ENCODE measurements at places on chromosomes 4 and X.

DNA sequence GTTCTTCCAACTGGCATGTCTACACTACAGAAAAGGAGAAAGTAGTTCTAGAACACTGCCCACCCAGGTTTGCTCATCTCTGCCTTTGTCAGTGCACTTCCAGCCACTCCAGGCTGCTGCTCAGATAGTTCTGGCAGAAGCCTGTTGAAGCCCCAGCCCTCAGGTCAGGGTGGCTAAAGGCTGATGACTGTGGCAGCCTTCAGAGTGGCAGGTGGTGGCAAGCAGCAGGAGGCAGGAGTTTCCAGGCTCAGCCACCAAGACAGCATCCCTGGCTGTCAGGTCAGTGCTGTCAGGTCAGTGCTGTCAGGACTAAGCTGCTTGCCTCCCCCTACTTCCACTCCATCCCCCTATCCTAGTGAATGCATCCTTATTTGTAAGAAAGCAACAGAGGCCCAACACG, 100.4 kb downstream of the MAMLD1 start:
- no peaks in the 10 kb centered on the region for H3K36me3 ChIP-seq
- H3K27ac ChIP-seq = no peak overlapping the region
- H3K27me3 ChIP-seq = no peaks in the 10 kb centered on the region
- H3K4me3 ChIP-seq = no peak overlapping the region
- H3K4me1 ChIP-seq = no peaks in the 10 kb centered on the region

- no peaks in the 10 kb centered on the region for H3K4me1 ChIP-seq
- no peaks in the 10 kb centered on the region for H3K36me3 ChIP-seq
- no peak overlapping the region for H3K4me3 ChIP-seq
- no peaks in the 10 kb centered on the region for H3K27me3 ChIP-seq
These were observed 98.9 kb downstream of the LARP1B start for GRCh38 chr4:128159967-128160366.

DNA sequence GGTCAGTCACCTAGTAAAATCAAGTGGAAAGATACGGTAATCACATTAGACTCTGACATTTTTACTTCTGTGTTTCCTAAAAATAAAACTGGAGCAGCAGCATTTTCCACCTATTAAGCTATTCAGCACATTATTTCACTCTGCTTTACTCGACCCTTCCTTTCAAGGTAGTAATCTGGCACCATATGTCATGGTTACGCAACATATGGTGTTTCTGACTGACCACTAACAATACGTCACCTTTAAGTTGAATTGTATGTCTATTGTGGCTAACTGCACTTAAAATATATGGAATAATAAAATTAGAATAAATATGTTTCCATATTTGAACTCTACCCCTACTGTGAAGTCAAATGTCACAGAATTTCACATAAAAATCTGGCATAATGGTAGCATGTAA, 168.8 kb downstream of the CDS1 start:
- DNase-seq = no peak
- H3K36me3 ChIP-seq = no peaks in the 10 kb centered on the region
- H3K4me1 ChIP-seq = no peaks in the 10 kb centered on the region
- H3K27me3 ChIP-seq = no peaks in the 10 kb centered on the region
- no peak overlapping the region for H3K27ac ChIP-seq

- no peaks in the 10 kb centered on the region for H3K27me3 ChIP-seq
- H3K4me3 ChIP-seq = no peak overlapping the region
- no peaks in the 10 kb centered on the region for H3K4me1 ChIP-seq
These were observed 875.5 kb upstream of the INTU start for GRCh38 chr4:126757219-126757618.

GRCh38 chrX:63855896-63856295, 70.9 kb upstream of the ARHGEF9 start:
- no peak overlapping the region for H3K4me3 ChIP-seq
- H3K4me1 ChIP-seq = no peaks in the 10 kb centered on the region
- no peaks in the 10 kb centered on the region for H3K27me3 ChIP-seq
- DNase-seq = no peak

DNA sequence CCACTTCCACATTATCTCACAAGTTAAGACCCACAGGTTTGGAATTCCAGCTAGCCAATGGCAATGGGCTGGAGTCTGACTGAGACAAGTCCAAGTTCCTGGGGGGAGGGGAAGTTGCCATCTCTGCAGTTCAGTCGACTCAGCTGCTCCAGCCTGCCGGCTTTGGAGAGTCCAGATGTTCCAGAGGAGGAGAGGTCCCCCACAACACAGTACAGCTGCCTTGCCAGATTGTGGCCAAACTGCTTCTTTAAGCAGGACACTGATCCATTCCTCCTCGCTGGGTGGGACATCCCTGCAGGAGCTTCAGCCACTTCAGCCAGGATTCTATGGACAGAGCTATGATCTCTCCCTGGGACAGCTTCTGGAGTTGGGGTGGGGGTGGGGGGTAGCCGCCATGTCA, 199.2 kb downstream of the EDA start:
- H3K4me3 ChIP-seq = no peak overlapping the region
- H3K27ac ChIP-seq = no peak overlapping the region
- H3K4me1 ChIP-seq = no peaks in the 10 kb centered on the region
- no peak for DNase-seq

DNA sequence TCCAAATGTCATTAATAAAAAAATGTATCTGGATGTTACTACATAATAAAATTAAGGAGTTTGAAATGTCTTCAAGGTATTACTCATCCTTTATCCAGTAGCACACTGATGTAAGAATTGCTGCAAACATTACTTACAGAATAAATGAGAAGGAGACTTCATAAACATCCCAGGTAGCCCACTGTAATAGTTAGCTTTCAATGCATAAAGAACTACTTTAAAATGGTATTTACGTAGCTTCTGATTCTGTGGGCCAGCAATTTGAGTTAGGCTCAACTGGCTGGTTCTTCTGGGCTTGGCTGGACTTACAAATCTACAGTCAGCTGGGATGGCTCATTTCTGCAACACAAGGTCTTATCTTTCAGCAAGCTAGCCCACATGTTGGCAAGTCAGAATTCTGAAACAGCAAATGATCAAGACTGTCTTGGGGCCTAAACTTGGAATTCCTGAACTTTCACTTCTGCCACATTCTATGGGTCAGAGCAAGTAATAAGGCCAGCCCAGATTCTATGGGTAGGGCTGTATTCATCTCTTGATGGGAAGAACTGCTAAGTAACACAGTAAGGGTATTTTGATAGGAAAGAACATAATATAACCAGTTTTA, 522.5 kb downstream of the IQCM start:
- DNase-seq = no peak
- H3K27ac ChIP-seq = no peak overlapping the region
- no peaks in the 10 kb centered on the region for H3K4me1 ChIP-seq
- no peaks in the 10 kb centered on the region for H3K27me3 ChIP-seq

DNA sequence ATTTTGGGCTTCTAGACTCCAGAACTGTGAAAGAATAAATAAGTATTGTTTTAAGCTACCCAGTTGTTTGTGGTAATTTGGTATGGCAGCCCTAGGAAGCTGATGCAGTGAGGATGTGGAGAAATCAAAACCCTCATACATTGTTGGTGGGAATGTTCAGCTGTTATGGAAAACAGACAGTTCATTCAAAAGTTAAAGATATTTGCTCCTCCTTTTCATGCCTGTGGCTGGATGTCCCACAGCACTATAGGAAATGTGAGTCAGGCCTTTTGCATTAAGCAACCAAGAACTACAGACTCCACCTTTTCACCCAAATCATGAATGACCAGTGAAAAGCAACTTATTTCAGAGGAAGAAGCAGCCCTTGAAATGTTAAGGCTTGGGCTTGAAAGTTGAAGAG, 6.7 kb downstream of the BBS12 start:
- H3K4me3 ChIP-seq = no peak overlapping the region
- no peaks in the 10 kb centered on the region for H3K36me3 ChIP-seq
- DNase-seq = no peak
- no peaks in the 10 kb centered on the region for H3K4me1 ChIP-seq
- no peak overlapping the region for H3K27ac ChIP-seq

DNA sequence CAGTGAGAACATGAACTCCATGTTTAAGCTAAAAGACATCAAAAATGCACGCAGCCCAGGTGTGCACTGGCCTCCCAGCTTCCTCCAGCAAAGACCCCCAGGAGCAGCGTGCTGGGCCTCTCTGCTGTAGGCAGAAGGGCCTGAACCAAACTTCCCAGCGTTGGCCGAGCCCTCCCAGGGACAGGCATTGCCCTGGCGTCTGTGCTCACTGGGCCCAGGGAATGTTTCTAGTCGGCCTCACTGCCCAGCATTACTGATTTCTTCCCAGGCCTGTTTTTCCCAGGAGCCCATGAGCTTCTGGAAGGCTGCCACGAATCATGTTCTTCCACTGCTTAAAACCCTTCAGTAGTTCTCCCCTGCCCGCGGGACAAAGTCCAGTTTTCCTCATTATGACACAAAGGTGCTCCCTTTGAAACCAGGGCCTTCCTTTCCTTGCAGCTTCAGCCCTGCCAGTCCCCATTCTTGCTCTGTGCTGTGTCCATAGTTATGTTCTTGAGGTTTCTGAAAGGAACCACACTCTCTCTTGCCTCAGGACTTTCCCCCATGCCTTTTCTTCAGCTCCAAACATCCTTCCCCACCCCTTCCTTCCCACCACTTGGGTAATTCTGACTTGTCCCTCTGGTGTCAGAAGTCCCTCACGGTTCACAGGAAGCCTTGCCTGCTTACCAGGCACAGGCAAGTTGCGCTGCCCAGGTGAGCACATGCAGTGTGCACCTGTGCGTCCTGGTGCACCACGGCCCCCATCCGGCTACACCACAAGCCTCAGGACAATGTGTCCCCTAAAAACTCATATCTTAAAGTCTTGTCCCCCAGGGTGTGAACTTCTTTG, 93.4 kb upstream of the ENPP6 start:
- H3K27me3 ChIP-seq = no peaks in the 10 kb centered on the region
- no peak for DNase-seq

DNA sequence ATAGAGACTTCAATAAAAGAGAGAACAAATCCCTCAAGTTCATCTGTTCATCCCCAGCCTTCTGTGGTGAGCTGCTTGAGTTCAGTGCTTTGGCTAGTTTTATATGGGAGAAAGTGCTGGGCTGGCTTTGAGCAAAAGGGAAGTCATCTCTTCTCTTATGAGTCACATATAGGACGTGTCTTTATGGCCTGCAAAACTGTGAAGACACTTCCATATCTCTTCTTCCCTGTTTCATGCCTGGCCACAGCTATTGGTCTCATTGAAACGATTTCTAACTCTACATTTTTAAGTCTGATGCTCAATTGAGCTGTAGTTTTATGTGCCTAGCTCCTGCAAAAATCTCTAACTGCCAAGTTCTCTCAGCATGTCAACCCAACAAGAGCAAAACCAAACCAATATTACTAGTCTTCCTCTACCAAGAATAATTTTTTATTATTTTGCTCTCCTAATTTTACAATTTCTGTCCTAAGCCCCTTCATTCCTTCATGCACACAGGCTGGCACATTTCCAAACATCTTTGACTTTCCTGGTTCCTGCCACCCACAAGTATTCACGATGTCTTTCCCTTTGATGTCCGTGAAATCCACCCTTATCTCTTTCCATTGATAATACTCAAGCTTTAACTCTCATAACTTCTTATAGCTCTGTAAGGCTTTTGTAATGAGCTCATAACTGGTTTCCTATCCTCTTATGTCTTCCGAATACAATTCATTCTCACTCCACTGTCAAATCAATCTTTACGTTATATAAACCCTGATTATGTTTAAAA, 165.3 kb downstream of the BTC start:
- H3K36me3 ChIP-seq = no peaks in the 10 kb centered on the region
- no peaks in the 10 kb centered on the region for H3K27me3 ChIP-seq
- no peak overlapping the region for H3K27ac ChIP-seq

GRCh38 chr4:141339391-141339790, 118.7 kb downstream of the ZNF330 start:
- H3K27me3 ChIP-seq = no peaks in the 10 kb centered on the region
- no peak for DNase-seq
- H3K4me1 ChIP-seq = no peaks in the 10 kb centered on the region

GRCh38 chr4:106986486-106986885, 49.6 kb downstream of the DKK2 start:
- H3K27me3 ChIP-seq = no peaks in the 10 kb centered on the region
- DNase-seq = no peak
- no peak overlapping the region for H3K4me3 ChIP-seq
- no peaks in the 10 kb centered on the region for H3K4me1 ChIP-seq

- H3K27me3 ChIP-seq = no peaks in the 10 kb centered on the region
- H3K4me1 ChIP-seq = no peaks in the 10 kb centered on the region
- H3K4me3 ChIP-seq = no peak overlapping the region
- no peaks in the 10 kb centered on the region for H3K36me3 ChIP-seq
- H3K27ac ChIP-seq = no peak overlapping the region
These were observed 144.8 kb upstream of the CPEB2 start for GRCh38 chr4:14857475-14857874.

DNA sequence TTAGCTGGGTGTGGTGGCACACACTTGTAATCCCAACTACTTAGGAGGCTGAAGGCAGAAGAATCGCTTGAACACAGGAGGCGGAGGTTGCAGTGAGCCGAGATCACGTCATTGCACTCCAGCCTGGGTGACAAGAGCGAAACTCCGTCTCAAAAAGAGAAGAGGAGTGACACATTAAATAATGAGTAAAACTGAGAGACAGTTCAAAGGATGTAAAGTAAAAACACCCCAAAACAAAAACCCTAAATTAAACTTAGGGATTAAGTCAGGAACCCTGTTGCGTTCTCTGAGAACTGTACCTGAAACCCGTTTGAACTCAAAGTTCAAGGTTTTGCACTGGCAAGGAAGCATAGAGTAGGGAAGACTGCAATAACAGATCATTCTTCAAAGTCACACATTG, 141.7 kb downstream of the BRWD3 start:
- H3K27me3 ChIP-seq = no peaks in the 10 kb centered on the region
- DNase-seq = no peak
- H3K27ac ChIP-seq = no peak overlapping the region
- no peak overlapping the region for H3K4me3 ChIP-seq
- no peaks in the 10 kb centered on the region for H3K36me3 ChIP-seq

- H3K27ac ChIP-seq = peak overlapping the region; percentile 7
- peak; percentile 31 for DNase-seq
- H3K4me3 ChIP-seq = no peak overlapping the region
- H3K27me3 ChIP-seq = no peaks in the 10 kb centered on the region
- no peaks in the 10 kb centered on the region for H3K4me1 ChIP-seq
These were observed 127.1 kb downstream of the CFAP299 start for GRCh38 chr4:80462621-80463091.

DNA sequence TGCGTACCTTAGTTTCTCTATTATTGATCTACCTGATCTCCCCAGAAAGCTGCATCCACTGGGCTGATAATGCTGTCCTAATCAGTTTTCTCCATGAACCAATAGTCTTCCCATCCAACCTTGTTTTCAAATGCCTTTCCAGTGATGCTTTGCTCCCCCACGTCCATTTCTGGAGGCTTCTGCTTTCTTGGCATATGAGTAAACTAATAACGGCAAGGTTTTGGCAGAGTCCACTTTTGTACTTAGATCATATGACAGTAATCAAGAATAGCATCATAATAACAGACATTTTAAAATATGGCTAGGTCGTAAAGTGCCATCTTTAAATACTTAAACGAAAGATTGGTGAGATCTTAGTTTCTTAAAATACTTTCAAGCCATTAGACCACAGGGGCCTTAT, 38.4 kb upstream of the FAM9B start:
- H3K27me3 ChIP-seq = no peaks in the 10 kb centered on the region
- H3K36me3 ChIP-seq = no peaks in the 10 kb centered on the region
- no peak overlapping the region for H3K27ac ChIP-seq
- no peaks in the 10 kb centered on the region for H3K4me1 ChIP-seq

All from B cell (primary cell).